ENCODE measurements at places on chromosomes 2 and 18.

- DNase-seq, result no peak
Measured at GRCh38 chr2:108409768-108410167, 32.0 kb downstream of the SULT1C4 start.

DNA sequence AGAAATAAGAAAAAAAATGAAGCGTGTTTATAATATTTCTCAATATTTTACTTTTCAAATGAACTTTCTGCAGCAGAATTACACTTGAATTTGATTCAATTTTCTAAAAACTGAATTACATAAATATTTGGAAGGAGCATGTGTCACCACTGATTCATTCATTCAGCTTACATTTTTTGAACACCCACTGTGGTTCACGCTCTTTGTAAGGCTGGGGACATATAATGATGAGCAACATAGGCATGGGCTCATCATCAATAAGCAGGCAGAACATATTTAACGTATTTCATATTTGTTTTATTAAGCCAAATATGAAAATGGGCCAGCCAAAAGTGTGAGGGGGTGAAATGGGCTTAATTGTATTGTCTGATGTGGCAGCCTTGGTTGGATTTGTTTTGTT, 209.1 kb downstream of the CTNNA2 start:
- DNase-seq, result no peak

DNA sequence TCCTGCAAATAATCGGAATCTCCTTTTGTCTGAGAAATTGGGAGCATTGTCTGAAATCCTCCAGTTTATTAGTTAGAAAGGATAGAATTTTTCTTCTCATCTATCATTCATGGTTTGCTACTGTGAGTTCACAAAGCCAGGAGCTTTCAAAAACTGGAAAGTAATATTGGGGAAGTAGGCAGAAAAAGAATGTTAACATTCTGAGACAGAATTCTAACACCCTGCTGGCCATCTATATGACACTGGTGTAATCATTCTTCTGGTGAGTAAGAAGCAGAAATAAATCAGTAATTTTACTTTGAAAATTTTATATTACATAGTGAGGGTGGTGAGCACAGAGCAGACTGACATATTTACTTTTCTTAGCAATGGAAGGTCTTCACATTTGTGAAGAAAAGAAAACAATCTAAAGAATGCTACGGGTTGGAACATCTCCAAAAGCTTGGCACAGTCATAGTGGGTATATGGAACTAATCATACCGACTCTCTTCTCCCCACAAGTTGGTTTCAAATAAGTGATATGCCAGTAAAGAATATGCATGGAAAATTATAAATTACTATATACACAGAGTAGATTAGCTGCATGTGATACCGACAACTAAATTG, 344.9 kb downstream of the LPIN1 start:
- no peak for DNase-seq

GRCh38 chr18:50051288-50051687, 143.7 kb downstream of the MYO5B start:
- DNase-seq, result no peak

- DNase-seq, result no peak
Measured at GRCh38 chr18:36950960-36951359, 122.0 kb downstream of the KIAA1328 start.

- peak; percentile 32 for DNase-seq
Measured at GRCh38 chr2:235170536-235171521, 219.0 kb downstream of the SH3BP4 start.

DNA sequence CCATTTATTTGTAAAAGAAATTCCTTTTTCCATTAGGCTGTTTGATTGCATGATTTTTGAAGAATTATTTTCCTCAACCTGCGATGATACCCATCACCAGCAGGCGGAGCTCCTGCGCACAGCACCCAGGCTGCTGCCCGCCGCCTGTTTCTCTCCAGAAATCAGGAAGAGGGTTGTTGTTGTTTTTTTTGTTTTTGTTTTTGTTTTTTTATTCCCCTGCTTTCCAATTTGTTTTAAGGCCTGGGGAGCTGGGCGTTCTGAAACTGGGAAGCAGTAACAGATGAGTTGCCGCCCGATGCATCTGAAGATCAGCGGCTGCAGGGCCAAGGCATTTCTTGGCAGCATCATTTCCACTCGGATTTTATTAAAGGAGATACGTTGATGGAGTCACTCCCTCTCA, 132.1 kb downstream of the MBP start:
- peak; percentile 26 for DNase-seq

DNA sequence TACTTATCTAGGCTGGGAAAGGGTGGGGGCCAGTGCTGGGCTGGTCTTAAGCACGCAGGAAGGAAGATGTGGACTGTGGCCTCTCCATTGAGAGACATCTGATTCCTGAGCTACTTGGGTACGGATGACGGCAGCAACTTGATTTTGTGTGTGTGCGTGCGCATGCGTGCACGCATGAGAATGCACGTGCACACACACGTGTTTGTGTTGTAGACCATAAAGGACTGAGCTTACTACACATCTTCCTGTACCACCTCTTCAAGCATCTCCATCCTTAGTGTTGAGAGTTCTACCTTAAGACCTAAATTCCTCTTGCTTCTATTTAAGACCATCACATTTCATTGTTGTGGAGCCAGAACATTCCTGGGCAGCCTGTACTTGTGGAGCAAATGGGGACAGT, 9.5 kb downstream of the WNT6 start:
- no peak for DNase-seq

DNA sequence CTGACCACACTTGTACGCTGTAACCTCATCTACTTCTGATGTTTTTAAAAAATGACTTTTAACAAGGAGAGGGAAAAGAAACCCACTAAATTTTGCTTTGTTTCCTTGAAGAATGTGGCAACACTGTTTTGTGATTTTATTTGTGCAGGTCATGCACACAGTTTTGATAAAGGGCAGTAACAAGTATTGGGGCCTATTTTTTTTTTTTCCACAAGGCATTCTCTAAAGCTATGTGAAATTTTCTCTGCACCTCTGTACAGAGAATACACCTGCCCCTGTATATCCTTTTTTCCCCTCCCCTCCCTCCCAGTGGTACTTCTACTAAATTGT, 2.1 kb downstream of the RHOB start:
- no peak for DNase-seq

DNA sequence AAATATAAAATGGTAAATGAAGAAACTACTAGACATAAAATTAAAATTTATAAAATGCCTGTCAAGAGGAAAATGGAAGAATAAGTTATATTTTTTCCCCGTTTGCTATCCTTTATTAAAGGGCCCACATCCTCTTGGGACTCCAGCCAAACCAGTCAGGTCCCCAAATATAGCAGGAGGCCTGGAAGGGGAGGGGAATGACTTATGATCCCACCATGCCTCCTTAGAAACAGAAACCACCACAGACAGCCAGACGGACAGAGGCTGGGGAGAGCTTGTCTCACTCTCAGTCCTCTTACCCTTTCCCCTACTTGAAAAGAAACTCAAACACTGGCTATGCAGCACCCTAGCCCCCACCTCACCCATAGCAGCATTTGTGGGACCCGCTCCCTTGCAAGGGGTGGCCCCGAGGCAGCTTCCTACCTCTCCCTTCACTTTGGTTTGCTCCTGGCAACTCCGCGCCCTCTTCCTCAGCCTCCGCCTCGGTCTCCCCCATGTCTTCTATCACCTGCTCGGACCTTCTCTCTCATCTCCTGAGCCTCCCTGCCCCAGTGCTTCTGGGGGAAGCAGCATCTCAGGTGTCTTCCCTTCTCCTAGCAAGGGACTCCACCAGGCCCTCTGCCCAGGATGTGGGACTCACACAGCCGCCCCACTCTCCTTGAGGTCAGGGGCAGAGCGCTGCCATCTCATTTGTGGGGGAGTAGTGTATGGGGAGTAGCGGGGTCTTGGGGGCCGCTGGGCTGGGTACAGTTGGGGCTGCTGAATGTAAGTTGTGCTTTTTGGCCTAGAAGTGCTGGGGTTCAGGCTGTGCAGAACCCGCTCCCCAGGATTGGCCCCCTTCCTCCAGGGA, 37.4 kb upstream of the ANKRD62 start:
- no peak for DNase-seq

DNA sequence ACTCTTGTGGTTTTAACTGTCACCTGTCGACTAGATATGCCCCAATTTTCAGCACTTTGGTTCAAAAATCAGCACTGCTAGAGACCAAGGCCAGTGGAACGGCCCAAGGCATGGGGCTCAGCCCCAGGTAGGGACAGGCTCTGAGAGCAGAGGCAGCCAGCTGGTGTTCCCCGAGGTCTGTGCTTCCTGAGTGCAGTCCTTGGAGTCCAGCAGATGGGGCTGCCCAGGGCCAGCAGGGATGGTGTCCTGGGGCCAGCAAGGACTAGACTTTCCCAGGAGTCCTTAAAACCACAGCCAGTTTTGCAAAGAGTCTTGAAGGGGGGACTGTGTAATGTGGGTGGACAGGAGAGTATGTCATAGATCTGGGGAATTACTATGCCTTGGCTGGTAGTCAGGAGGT, 56.3 kb downstream of the POMC start:
- no peak for DNase-seq

GRCh38 chr2:196239622-196240587, 68.5 kb upstream of the STK17B start:
- no peak for DNase-seq

DNA sequence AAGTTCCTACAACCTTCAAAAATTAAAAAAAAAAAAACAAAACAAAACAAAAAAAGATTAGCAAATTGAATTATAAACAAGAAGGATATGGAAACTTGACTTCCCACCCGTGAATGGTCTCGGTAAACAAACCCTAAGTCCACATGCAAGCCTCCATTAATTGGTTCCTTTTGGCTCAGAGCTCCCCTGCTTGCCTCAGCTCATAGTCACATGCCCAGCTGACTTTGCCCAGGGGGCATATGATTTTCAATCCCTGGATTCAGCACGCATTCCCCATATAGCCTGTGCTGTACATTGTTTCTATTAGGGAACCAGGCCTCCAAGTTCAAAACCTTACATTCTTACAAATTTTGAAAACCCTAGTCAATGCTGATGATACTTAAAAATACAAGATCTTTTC, 95.0 kb downstream of the PID1 start:
- DNase-seq, result no peak

DNA sequence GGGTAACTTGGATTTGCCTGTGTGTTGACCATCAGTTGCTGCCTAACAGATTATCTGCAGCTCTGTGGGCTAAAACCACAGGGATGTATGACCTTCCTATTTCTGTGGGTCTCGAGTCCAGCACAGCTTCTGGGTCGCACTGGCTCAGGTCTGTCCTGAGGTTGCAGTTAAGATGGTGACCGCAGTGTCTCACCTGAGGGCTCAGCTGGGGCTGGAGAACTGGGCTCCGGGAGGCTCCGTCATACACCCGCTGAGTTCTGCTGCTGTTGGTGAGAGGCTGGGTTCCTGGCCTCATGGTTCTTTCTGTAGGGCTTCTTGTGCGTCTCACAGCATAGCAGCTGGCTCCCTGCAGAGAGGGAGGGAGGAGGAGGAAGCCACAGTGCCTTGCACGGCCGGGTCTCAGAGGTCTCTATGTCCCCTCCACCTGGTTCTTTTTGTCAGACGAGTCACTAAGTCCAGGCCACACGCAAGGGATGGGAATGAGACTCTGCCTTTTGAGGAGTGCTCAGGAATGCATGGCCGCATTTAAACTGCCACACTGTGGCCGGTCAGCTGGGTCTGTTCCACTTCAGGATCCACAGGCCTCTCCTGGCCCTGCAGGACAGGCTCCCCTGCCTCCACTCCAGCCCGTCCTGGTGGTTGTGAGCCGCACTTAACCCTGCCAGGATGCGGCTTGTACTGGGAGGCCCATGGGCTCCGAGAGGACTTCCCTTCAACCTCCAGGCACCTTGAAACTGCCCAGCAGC, 67.2 kb downstream of the ADI1 start:
- no peak for DNase-seq

DNA sequence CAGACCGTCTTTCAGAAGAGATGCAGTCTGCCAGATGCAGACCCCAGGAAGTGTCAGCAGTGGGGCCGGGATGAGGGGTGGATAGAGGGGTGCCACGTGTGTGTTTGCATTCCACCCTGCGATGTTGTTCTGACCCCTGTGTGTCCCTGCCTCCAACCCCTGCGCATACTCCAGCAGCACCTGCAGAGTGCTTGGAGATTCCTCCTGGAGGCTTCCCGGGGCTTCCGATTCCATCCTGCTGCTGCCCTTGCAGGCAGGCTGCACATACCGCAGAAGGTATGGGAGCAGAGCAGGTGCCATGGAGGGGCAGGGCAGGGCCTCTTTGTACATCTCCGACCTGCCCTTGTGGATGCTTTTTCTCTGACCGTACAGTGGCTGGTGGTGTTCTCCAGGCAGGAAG, 177.2 kb downstream of the SH3RF3 start:
- no peak for DNase-seq

DNA sequence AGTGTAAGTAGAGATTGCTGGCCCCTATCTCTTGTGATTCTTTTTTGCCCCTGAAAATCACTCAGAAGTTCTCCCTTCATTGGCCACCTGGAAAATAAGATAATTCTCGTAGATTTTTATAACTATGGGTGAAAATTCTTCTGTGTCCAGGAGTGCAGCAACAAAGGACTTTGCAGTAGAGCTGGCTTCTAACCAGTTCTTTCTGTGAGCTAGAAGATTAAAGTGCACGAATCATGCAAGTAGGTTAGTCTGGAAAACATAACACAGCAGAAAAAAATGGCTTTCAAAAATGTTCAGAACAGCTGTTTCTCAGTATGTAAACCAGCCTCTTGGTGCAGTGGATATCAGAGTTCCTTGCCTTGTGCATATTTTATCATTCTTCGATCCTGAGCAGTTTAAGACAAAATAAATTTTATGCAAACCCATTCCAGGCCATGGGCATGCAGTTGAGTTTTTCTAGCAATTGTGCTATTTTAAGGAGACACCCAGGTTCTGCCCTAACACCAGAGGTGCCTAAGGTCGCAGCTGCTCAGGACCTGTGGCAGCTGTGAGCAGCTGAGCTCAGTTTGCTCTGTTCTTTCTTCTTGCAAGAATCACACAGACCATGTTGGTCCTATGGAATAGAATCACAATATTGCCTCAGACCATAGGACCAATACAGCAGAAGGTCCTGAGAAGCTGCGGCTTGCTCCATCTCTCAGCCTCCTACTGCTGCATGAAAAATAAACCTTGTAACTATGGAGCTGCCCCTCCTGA, 80.9 kb upstream of the BCL2L11 start:
- DNase-seq, result no peak

GRCh38 chr2:37085731-37086147, 1.4 kb downstream of the GPATCH11 start:
- DNase-seq, result no peak

- DNase-seq, result no peak
Measured at GRCh38 chr2:228590681-228591080, 409.2 kb upstream of the SPHKAP start.

Data from SK-N-DZ (cell line).